ENCODE measurements at places on chromosomes 5 and 9. TPM values are rescaled to one million over a fixed set of nuclear protein-coding genes. Genes with fewer than 3 reads are reported as not detected.
A peak's percentile ranks its signal among the peaks of the same experiment; 100 is the strongest.

GRCh38 chr5:80231243-80231642 lies 24.6 kb downstream of the SERINC5 start:
- no peak overlapping the region for H3K27ac ChIP-seq
- H3K4me1 ChIP-seq: no peaks in the 10 kb centered on the region

DNA sequence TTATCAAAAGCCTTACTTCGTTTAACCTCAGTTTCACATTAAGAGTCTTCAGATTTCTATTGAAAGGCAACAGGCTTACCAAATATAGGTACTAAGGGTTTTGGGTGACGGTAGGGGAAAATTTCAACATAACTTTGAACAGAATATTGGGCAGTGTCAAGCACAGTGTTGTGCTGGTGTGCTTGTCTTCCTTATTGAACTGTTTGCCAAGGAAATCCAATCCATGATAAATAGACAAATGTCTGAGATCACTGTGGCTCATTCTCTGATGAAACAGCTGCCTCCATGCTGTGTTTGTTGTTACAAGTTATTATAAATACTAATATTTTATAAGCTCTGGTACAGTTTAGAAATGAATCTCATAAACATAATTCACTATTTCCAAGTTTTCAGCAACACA lies 730.1 kb downstream of the NR2F1-AS1 start:
- H3K27me3 ChIP-seq: no peaks in the 10 kb centered on the region
- no peak overlapping the region for H3K27ac ChIP-seq
- DNase-seq: no peak
- H3K4me3 ChIP-seq: no peak overlapping the region
- no peaks in the 10 kb centered on the region for H3K36me3 ChIP-seq

DNA sequence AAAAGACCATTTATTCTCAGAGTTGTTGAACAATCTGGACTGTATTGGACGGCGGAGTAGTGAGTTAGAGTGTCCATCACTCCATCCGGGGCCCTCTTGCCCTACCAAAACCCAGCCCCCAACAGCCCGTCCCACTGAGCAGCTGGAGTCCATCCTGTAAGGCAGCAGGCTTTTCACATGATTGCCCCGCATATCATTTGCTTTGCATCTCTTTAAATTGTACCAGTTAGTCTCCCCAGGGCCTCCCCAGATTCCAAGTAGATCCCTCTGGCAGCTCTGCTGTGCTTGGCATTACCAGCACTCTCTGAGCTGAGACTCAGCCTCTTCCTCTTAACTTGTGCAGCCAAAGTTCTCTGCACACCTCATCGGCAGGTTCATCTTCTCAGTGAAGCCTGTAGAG lies 48.6 kb upstream of the ADCY2 start:
- no peak overlapping the region for H3K4me3 ChIP-seq
- H3K27ac ChIP-seq: no peak overlapping the region
- H3K4me1 ChIP-seq: no peaks in the 10 kb centered on the region
- no peaks in the 10 kb centered on the region for H3K27me3 ChIP-seq
- no peak for DNase-seq

- no peak overlapping the region for H3K27ac ChIP-seq
- DNase-seq: peak; percentile 71
- H3K36me3 ChIP-seq: peaks cover 5% of the 10 kb centered on the region
- no peaks in the 10 kb centered on the region for H3K27me3 ChIP-seq
- no peaks in the 10 kb centered on the region for H3K4me1 ChIP-seq
Measured at GRCh38 chr9:127943731-127944144, 6.1 kb upstream of the DPM2 start.

DNA sequence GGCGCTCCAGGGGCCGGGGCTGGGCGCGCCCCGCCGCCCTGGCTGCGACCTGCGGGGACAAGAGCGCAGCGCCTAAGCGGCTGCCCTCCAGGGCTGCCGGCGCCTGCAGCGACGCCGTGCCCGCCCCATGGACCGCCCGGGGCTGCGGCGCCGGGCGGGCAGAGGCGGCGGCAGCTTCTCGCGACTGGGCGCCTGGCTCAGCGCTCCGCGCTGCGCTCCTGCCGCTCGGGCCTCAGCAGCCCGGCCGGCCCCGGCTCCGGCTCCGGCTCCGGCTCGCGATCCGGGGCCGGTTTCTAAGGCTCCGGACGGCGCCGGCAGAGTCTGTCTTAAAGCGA lies at the start of gene PITX1:
PITX1 (minus strand) TSS at position 328 of the 335 bp plus-strand sequence. CDS start 347 bp downstream, outside the sequence.
- H3K36me3 ChIP-seq: no peaks in the 10 kb centered on the region
- no peak within 1 kb of the TSS for H3K4me3 ChIP-seq
- H3K27me3 ChIP-seq: peaks cover 95% of the 10 kb centered on the region
- H3K27ac ChIP-seq: no peak within 1 kb of the TSS
- DNase-seq: no peak
- peaks cover 5% of the 10 kb centered on the region for H3K4me1 ChIP-seq

Gene TUSC1
- 12.1 TPM for total RNA-seq

Gene FOXI1
- total RNA-seq: not detected

Gene MSX2
- total RNA-seq: not detected

Gene TMEM174
- not detected for total RNA-seq

Data from endothelial cell of umbilical vein (primary cell).